ENCODE measurements at places on chromosomes 1 and 21.

- no peak for DNase-seq
These were observed 25.0 kb upstream of the SYDE2 start for GRCh38 chr1:85225624-85226380.

DNA sequence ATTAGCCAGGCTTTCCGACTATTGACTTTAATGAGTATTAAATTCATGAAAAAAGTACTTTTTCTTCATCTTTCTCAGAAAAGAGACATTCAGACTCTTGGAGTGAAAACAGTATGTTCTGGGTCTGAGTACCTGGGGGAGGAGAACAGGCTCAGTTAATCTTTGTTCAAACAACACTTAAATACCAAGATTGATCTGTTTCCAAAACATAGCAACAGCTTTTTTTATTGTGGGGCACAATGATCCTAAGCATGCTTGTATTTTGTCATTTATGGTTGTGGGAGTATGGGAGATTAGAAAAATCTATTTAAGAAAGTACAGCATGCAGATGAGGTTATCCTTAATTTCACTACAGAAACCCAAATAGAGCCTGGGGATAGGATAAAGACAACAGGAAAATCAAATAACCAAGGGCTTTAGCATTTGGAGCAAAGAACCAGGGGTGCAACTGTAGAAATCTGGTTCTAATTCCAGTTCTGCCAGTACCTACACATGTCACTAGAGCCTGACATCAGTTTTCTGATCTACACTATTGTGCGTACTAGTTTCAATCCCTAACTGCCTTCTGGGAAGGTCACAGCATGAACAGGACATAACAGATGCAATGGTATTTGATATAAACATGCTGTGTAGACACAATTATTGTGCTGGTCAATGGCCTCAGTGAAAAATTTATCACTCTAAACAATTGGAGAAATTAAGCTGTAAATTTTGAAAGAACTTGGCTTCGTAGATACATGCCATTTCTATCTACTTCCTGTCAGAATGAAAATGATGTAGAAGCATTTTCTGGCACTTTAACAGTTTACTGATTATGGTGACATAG lies 91.2 kb downstream of the KCNK1 start:
- no peak for DNase-seq

DNA sequence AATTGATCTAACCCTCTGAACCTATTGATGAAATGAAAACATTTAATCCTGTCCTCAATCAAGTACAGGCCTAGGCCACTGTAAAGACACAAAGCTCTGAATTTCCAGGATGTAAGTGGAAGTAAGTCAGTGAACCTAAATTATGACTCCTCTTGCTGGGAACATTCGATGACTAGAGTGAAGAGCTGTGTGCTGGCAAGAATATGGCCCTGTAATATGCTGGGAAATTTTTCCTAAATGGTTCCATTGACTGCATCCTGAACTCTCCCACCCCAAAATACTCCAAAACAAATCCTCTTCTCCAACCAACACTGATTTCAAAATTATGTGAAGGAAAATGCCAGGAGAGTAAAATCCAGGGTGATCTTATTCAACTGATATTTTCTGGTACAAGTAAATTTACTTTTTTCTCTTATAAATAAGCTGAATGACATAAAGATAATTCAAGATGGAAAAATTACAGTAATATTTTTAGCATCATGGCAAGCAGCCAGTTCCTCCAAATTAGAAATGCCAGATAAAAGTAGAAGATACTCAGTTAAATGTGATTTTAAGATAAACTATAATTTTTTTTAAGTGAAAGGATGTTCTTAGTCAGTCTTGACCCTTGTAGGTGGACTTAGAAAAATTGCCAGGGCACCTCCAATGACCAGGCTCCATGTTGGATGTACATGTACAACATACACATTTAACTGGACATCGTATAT lies 269.4 kb downstream of the PTGER3 start:
- no peak for DNase-seq

DNA sequence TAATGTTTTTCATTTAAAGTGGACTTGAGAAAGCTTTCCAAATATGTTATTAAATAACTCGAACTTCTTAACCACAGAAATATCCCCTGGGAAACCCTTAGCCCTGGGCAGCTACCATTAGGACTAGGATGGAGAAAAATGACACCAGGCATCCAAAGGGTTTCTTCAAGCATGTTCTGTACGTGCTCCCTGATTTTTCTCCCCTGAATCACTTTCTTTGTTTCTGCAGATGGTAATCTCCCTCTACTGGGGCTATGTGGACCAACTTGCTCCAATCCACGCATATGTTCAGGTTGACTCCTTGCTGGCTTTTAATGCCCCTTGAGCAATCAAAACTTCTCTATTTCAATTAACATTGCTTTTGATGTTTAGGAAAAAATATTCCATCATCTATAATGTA lies 312.7 kb upstream of the C1orf87 start:
- no peak for DNase-seq

- DNase-seq: no peak
These were observed 65.6 kb upstream of the ARHGAP29 start for GRCh38 chr1:94303005-94303404.

Data from stimulated activated CD4-positive, alpha-beta T cell treated with anti-CD3 and anti-CD28 coated beads, Interleukin-1b, Interleukin-23, amount 100 ng/mL, for 1 hour (primary cell).